Effector memory CD4-positive, alpha-beta T cell (primary cell): ENCODE measurements at places on chromosomes 4 and X.

DNA sequence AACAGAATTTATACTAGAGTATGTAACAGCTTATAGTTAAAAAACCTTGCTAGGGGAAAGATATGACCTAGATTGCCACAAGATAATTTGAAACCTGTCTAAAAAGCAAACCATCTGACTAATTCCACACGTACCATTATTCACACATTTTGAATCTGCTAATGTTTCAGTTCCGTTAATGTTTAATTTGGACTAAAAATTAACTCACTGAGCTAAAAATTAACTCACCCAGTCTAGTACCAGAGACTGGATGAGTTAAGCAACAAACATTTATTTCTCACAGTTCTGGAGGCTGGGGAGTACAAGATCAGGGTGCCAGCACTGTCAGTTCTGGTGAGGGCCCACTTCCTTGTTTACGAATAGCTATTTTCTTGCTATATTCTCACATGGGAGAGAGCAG is 231.5 kb upstream of the DIAPH2 start:
- no peak for DNase-seq

DNA sequence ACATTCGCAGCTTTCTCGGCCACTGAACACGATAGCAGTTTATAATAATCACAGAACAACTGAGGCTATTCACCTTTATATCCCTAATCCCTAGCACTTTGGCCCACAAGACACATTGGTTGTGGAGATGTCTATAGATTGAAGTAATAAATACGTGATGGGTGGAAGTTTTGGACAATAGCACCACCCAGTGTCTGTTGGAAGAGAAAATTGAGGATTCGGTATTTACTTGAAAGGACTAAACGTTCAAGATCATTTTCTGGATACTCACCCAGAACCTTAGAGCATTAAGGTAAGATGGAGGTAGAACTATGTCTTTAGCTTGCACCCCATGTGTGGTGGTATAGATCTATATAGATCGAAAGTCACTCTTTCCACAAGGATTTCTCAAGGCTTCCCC is 787 bp upstream of the TMSB15A start:
- DNase-seq, result no peak

DNA sequence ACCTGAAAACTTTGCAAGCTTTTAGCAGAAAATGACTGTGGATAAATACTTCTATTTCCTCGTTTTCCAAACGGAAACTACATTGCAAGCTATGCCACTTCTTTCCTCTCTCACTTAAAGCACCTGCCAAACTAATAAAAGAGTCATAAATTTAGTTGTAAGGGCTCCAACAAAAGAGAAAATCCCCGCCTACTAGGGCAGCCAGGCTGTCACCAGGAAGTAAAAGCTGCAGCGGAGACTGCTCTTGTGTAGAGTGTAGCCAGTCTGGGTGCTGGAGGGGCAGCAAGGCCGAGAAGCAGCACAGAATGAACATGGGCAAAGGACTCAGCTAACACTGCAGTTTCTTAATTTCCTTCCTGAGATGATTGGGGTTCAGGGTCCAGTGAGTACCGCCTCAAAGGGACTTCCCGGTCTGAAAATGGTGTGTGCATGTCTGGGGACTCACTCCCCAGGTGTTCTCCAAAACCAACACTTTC is 89.3 kb upstream of the MAML3 start:
- no peak for DNase-seq

DNA sequence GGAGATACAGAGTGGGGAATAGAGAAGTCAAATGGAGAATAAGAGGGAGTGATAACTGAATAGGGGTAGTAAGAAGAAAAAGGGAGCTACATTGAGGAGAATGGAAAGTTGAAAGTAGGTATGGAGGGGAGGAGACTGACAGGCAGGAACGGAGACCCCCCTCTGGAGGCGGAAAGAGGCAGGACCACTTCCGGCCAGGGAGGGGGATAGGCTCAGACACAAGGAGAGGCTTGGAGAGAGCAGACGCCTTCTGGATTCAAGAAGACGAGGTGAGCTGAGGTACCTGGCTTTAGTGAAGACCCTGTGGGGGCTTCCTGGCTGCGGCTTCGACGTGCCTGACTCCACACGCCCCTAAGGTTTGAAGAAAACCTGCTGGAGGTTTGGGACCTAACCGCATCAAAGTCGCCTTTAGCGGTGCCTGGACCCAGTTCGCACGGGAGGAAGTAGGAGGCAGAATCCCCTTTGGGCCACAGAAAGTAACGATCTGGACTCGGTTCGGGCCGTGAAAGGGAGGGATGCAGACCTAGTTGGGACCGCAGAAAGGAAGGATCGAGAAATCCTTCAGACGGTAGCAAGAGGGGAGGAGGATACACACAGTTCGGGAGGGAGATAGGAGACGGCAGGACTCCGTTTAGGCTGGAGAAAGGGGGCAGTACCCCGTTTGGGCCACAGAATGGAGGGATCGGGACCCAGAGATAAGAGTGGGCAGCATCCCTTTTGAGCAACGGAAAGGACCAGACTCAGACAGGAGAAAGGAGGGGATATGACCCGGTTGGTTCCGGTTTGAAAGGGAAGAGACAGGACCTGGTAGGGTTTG is at the start of gene TRO:
TSS of gene TRO (plus strand) at position 215 of the 817 bp plus-strand sequence. CDS start 1,423 bp downstream, outside the sequence.
- DNase-seq, result no peak

- DNase-seq, result no peak
Observed at GRCh38 chrX:2427147-2427546, 73.6 kb downstream of the DHRSX start.

DNA sequence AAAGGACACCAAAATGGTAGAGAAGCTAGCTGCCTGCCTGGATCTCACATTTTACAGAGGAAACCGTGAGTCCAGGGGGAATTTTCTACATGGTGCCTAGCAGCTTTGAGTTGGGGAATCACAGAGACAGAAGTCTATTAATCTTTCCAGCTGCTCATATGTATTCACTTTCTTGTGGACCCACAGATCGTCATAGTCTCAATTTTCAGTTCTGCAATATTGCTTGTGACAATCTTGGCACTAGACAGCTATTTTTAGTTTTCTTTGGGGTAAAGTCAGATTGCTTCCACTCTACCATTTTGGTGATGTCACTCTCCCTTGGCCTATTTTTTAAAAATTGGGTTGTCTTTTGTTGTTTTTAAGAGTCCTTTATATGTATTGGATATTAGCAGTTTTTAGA is 233.4 kb upstream of the STK26 start:
- no peak for DNase-seq

- DNase-seq, result no peak
Observed at GRCh38 chr4:110635163-110635865, 12.4 kb upstream of the PITX2 start.

DNA sequence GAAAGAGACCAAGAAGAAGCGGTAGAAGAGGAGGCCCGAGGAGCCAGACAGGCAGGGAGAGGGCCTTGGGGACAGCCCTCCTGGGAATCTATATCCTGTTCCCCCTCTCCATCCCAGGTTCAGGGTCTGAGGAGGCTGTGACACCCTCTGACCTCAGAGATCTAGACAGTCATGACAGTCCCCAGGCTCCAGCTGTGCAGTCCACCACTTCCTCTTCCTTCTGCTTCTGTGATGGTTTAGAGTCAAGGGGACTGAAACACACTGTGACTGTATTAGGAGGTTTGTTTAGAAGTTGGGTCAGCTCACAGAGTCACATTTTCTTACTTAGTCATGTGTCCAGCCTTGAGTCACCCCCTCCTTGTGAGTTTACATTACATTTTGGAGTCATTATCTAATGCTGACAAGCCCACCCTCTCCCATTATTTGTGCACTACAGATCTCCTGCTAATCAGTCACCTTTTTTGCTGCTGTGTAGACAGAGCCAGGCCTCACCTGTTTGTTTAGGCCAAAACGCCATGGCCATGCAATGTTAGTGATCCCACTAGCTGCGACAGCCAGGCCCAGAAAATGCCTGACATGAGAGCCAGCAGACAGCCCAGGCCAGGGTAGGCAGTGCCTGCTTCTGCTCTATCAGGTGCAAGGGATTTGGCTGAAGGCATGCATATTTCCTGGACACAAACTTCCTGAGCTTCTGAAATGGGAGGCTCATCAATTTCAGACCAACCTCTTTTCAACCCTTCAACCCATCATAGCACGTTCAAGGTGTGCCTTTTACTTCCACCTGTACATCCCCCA is 26.0 kb downstream of the MANBA start:
- no peak for DNase-seq

DNA sequence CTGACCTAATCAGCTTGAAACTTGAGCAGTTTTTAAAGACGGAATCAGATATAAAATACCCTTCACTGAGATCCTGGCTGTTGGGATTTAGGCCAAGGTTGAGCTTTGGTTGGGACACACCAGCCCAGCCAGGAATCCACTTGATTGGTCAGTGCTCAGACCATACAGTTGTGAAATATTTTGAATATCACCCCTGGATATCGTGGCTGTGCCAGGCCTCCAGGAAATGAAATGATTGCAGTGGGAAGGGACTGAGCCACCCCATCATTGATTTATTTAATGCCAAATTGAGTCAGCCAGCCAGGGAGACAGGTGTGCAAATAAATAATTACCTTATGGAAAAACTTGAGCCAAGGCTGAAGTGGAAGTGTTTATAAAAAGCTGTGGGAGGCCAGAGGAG is 128.4 kb upstream of the SCML1 start:
- no peak for DNase-seq

DNA sequence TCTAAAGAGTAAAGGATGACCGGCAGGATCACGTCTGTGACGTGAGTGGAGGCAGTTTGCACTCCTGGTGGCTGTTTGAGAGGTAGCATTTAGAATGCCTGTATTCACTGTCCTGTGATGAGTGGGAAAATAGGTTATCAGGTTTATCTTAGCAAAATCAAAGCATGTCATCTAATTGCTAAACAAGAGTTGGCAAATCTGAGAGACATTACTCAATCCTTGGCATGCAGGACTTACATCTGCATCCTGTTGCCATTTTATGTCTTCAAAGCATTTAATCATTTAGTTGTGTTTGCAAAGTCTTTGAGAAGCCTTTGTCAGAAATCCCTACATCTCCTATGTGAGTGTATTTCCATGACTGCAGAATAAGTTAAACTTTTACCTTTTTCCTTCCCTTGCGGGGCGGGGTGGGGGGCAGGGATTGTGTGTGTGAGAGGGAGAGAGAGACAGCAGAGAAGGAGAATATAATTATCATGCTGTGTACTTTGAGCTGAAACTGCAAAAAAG is 41.4 kb upstream of the MSANTD1 start:
- no peak for DNase-seq

- no peak for DNase-seq
Observed at GRCh38 chrX:127873637-127874036, 178.6 kb downstream of the ACTRT1 start.
